ENCODE measurements at places on chromosomes 3 and 15. TPM values are rescaled to one million over a fixed set of nuclear protein-coding genes. Genes with fewer than 3 reads are reported as not detected.

The CX3CR1 gene
- 0.28 TPM for total RNA-seq

DNA sequence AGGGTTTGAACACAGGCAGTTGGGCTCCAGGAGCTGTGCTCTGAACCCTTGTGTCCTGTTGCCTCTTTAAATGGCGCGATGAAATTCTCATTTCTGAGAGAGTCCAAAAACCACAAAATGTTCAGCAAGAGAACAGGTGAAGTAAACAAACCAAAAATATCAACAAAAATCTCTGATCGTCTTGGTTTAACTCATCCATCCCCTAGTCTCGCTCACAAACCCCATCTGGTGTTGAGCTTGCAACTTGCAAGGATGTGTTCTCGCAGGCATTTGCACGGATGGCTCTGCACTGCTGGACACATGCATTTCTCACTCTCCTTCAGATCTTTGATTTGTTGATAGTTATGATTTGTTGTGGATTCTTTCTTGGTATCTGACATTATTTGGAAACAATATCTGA lies 31.1 kb downstream of the FAH start:
- no peak for DNase-seq

The TM4SF18 gene
- total RNA-seq = 4.9 TPM

The FGD5 gene
- total RNA-seq = 15.4 TPM

DNA sequence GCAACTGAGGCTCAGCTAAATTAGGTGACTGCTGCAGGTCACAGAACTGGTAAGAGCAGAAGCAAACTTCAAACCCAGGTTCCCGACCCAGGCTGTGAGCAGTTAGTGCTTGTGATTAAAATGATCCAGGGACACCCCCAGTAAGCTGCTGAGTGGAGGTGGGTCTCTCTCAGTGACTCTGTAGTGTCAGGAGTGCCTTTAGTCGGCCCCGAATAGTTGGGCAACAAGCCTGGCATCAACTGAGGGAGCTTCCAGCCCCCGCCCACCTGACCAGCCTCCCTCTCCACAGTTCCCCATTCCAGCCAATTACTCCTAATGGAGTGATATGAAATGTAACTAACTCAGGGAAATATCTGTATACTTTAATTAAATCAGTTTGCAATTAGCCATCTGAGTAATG lies 168.0 kb upstream of the SMAD3 start:
- no peak for DNase-seq

GRCh38 chr15:91553196-91553854 lies 300.2 kb upstream of the SLCO3A1 start:
- no peak for DNase-seq
